ENCODE measurements at places on chromosomes 7 and 10.

DNA sequence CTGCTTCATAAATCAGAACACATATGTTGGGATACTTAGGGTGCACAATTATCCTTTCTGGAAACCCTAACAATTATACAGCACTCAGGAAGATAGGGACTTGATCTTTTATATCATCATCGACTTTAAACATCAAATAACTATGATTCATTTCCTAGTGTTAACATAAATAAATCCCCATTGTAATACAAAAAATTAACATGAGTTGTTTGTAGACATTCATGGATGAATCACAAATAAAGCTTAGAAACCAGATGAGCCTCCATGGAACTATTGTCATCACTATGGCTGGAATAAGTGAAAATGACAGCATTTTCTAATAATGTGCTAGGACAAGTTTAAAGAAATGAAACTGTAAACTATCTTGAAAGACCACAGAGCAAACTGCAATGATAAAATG lies 821.7 kb downstream of the GATA3 start:
- no peak for DNase-seq

DNA sequence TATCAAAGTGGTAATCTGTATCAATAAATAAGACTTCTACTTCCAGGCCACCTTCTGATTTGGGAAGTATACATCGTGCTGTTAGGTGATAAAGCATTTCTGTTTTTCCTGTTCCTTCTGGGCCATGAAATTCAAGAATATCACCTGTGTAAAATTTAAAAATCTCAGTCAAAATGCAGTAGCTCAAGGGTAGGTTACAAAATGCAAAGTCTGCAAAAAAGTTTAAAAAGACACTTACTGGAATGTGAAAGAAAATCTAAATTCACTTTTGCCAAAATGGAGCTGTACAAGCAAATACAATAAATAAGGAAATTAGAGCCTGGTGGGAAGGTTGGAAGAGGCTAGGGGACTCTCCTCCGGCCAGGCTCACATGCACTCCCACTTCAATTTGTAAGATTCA lies 26.7 kb downstream of the XRCC2 start:
- DNase-seq, result no peak

DNA sequence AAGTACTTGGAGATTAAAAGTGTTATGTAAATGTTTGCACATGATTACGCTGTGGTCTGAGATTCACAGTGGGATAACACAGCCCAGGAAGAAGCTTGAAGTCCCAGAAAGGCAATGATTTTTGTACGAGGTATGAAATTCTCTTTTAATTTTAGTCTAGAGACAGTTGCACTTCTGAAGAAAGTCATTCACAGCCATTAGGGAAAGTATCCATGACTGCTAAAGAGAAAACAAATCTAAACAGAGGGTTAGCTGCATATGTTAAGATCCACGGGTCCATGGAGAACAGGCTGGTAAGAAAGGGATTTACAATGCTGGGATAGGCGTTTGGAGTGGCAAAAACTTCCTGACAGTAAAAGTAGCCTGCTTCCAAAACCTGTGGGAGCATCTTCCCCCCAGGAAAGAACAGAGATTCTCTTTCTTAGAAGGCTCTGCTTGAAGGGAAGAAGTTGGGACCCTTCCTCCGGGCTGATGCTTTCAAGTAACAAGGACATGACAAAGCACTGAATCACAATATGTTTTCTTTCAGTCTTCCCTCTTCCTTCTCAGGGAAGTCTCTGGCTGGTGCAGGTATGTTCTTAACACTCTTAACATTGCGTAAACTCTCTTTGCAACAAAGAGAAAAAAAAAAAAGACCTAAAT lies 220.8 kb upstream of the CELF2 start:
- DNase-seq, result no peak

DNA sequence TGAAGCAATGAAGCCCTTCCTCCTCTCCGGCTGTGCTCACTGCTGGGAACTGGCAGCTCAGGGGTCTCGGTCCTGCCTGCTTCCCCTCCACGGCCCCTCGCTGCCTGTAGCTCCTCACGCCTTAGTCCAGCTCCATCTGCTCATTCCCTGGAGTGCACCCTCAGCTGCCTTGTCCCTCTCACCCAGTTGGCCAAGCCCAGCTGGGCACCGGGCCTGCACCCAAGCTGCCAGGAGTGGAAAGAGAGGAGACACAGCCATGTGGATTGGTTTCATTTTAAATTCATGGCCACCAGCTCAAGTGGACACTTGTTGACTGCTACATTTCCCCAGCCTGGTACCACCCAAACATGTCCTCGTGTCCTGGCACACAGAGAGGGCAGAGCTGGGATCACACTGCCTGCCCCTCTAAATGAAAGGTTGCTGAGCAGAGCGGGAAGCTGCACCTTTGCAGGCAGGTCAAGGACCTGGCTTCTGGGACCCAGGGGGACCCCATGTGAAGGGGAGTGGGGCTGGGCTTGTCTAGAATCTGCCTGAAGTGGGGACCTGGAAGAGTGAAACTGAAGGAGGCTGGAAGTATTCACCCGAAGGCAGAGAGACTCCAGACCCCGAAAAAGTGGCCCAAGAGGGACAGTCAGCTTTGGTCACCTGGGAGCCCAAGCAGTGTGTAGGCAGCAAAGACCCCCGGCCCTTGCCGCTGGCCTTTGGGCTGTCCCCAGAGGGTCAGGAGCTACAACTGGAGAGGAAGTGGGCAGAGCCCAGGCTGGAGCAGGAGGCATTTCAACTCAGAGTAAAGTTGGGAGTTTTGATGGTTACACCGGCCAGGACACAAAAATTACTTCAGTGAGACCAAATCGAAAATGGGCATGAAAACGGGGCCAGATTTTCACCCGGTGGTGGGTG lies 15.0 kb upstream of the BNIP3 start:
- DNase-seq, result no peak

DNA sequence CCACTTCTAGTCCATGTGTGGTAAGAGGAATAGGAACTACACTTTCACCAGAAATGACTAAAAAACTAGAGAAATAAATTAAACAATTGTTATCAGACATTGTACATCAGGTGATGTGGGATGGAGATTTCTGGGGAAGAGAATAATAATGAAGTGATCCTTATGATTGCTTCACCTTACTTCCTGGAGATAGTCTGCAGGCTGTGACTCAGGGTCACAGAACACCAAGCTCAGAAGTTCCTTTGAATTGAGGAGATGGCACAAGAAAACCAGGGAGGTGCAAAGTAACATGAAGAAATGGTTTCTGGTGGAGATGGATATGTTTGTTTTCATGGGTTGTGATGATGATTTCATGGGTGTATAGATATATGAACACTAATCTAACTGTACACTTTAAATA lies 44.5 kb downstream of the ZWINT start:
- no peak for DNase-seq

DNA sequence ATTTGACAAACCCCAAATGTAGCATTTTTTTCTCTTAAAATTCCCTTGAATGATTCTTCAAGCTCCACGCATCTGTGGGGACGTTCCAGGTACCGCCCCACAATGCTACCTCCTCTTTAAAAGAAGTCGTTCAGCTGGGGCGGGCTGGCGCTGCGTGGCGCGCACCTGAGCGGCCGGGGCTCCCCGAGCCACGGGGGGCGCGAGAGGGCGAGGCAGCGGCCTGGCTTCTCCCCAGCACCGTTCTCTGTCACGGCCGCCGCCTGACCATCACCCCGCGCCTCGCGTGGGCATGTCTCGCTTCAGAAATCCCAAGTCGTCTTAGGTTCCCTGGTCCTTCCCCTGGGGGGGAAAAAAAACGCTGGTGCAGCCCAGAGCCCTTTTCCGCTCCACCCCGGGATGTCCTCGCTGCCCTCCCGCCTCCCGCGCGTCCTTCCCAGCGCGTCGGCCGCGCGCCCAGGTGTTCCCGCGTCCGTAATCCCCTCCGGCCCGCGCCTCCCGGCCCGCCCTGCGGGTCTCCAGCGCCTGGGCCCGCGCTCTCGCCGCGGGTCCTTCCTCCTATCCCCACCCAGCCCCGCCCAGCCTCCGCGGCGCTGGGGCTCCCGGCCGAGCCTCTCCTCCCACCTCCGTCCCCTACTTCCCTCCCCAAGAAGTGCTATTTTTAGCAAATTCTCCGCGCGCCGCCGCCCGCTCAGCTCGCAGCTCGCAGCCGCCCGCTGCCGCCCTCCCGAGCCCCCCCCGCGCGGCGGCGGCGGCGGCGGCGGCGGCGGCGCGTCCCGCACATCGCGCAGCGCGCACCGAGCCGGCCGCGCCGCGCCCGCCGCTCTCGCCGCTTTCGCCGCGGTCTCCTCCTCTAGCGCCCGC lies 58.7 kb upstream of the PRPS1L1 start:
- DNase-seq, result peak; percentile 32

DNA sequence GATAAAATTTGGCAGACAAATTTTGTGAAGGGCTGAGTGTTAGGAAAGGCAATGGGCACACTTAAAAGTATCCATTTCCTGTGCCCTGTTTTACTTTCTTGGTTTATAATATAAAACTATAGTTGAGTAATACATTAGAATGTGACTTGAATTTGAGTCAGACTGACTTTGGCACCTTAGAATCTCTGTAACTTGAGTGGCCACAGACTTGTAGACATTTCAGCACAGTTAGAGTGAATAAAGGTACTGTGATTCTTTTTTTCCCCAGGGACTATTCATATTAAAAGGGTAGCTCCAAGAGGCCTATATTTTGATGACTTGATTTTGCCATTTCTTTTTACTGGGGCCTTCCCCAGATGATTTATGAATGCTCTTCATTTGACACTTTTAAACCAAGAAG lies 22.4 kb downstream of the GBF1 start:
- DNase-seq, result no peak

DNA sequence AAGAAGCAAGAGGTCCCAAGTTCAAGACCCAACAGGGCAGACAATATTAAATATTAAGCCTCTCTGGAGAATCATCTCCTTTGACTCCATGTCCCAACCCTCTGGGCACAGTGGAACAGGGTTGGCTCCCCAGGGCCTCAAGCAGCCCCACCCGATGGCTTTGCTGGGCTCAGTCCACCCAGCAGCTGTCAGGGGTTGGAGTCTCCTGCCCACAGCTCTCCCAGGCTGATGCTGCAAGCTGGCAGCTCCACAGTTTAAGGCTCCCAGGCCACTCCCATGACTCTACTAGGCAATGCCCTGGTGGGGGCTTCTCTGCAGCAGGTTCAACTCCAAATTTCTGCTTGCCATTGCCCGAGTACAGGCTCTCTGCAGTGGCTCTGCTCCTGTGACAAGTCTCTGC lies 55.1 kb downstream of the LARP4B start:
- DNase-seq, result no peak

DNA sequence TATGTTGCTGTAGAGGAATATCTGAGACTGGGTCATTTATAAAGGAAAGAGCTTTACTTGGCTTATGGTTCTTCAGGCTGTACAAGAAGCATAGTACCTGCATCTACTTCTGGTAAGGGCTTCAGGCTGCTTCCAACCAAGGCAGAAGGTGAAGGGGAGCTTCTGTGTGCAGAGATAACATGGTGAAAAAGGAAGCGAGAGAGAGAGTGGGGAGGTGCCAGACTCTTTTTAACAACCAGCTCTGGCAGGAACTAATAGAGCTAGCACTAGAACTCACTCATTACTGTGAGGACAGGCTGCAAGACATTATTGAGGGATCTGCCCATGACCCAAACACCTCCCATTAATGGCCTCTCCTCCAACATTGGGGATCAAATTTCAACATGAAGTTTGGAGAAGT lies 94.5 kb downstream of the KIF20B start:
- no peak for DNase-seq

DNA sequence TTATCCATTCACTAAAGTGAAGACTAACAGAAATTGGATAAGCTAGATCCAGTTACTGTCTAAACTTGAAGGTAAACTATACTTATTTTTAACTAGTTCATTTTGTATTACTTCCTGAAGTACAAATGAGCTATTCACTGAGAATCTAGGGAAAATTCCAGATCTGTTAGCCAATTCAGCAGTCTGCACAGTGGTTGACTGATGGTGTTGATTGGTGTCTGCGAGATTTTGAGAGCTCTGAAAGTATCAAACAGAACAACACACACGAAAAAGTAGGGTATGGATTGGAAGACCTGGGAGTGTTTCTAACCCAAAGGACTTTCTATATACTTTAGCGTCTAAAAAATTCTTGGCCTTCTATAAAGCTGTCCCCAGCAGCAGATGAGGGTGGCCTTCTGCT lies 33.6 kb upstream of the AGR2 start:
- no peak for DNase-seq

DNA sequence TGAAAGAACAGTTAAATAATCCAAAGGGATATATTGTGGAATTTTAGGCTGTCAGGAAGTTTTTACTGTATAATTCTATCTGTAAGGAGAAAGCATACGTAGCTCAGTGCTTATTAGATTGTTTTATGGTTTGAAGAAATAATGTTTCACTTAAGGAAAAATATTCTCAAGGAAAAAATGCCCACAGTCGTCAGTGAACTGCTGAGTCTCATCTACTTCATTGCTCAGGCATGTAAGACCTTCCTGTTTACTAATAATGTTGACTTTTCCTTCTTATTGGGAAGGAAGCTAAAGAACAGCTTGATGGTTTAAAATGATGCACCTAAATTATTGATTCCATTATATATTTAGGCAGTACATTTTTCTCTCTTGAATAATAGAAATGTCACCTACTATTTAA lies 304.2 kb downstream of the SDK1 start:
- no peak for DNase-seq

DNA sequence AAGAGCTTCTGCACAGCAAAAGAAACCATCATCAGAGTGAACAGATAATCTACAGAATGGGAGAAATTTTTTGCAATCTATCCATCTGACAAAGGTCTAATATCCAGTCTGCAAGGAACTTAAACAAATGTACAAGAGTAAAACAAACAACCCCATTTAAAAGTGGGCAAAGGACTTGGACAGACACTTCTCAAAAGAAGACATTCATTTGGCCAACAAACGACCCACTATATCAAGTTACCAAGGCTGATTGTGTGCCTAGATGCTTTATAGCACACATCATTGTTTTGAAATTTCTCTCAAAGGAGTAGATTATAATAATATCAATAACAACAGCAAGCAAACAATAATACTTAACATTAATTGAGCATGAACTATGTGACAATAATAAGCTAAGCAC lies 117.1 kb downstream of the TFPI2 start:
- DNase-seq, result no peak

- DNase-seq, result peak; percentile 47
These were observed 97.6 kb downstream of the CUX1 start for GRCh38 chr7:101915000-101915399.

DNA sequence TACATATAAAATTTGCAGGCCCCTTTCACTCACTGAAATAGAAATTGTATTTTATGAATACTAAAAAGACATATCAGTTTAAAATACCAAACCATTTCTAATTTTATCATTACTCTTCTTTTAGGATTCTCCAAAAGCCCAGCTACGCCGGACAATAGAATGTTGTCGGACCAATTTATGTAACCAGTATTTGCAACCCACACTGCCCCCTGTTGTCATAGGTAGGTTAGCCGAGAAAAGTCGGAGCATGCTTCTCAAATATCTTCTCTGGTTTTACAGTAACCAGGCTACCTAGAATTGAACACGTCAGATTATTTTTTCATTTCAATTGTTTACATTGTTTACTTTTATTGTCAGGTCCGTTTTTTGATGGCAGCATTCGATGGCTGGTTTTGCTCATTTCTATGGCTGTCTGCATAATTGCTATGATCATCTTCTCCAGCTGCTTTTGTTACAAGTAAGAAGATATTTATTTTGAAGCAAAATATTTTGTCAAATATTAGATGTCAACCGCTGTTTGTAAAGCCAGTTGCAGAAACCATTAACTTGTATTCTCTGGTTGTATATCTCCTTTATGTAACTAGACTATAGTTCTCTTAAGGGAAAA lies 57.6 kb downstream of the MMRN2 start:
- peak; percentile 87 for DNase-seq

All from posterior cingulate gyrus (tissue), 11 donors.